Endothelial cell of coronary artery (primary cell): ENCODE measurements at places on chromosomes 7 and 10. TPM values are rescaled to one million over a fixed set of nuclear protein-coding genes. Genes with fewer than 3 reads are reported as not detected.

Gene SVOPL
- total RNA-seq = not detected in 2 replicates

Gene C10orf143
- total RNA-seq = 0.28 and 0.45 TPM in 2 replicates

Gene GNGT1
- total RNA-seq = not detected in 2 replicates

Gene PSD
- total RNA-seq = 0.09 and 0.28 TPM in 2 replicates

Gene MEST
- 8.3 and 52.8 TPM in 2 replicates for total RNA-seq

Gene SYT15
- total RNA-seq = 0.09 and 0.56 TPM in 2 replicates

Gene ADAM12
- total RNA-seq = 1.3 and 4.2 TPM in 2 replicates

Gene CPEB3
- 0.81 and 0.94 TPM in 2 replicates for total RNA-seq

Gene IGF2BP3
- 58.2 and 110 TPM in 2 replicates for total RNA-seq

Gene ANXA8L1
- total RNA-seq = not detected in 2 replicates

Gene ELOVL3
- total RNA-seq = 0.09 TPM in 1 of 2 replicates, not detected in the other

Gene BTBD16
- total RNA-seq = 0.09 TPM in 1 of 2 replicates, not detected in the other

Gene ENO4
- under 0.01 and 0.28 TPM in 2 replicates for total RNA-seq

Gene PRDX3
- 125 and 170 TPM in 2 replicates for total RNA-seq

Gene TMEM26
- under 0.01 and 0.09 TPM in 2 replicates for total RNA-seq

Gene SPDYE2B
- total RNA-seq = not detected in 2 replicates

Gene VENTX
- not detected in 2 replicates for total RNA-seq

Gene TMEM270
- not detected in 2 replicates for total RNA-seq

Gene ADAP1
- total RNA-seq = 0.63 and 3.6 TPM in 2 replicates

Gene FGFR2
- total RNA-seq = 0.09 TPM in 2 replicates

Gene HECW1
- total RNA-seq = not detected in 2 replicates

Gene BICC1
- total RNA-seq = 0.45 and 8.1 TPM in 2 replicates

Gene LIPK
- total RNA-seq = not detected in 2 replicates

Gene IKZF1
- total RNA-seq = not detected in 2 replicates

Gene GRM3
- total RNA-seq = not detected in 2 replicates

Gene GHRHR
- total RNA-seq = 0.27 TPM in 1 of 2 replicates, not detected in the other

Gene SPDYE8
- total RNA-seq = not detected in 2 replicates

Gene CALN1
- not detected in 2 replicates for total RNA-seq

Gene CFAP43
- total RNA-seq = under 0.01 and 0.09 TPM in 2 replicates

Gene NME8
- total RNA-seq = not detected in 2 replicates

Gene AGAP4
- 4.0 and 4.5 TPM in 2 replicates for total RNA-seq

Gene FFAR4
- not detected in 2 replicates for total RNA-seq

Gene ASIC3
- total RNA-seq = not detected in 2 replicates

Gene LEP
- under 0.01 TPM in 1 of 2 replicates, not detected in the other for total RNA-seq

Gene ADIRF
- total RNA-seq = 21.6 and 26.6 TPM in 2 replicates

Gene SPDYE5
- not detected in 2 replicates for total RNA-seq
